Mesenchymal stem cell (in vitro differentiated cells and primary cell): ENCODE measurements at places on chromosomes 13 and 19.

GRCh38 chr13:25192936-25193335 is 20.8 kb upstream of the AMER2 start:
- DNase-seq: no peak

DNA sequence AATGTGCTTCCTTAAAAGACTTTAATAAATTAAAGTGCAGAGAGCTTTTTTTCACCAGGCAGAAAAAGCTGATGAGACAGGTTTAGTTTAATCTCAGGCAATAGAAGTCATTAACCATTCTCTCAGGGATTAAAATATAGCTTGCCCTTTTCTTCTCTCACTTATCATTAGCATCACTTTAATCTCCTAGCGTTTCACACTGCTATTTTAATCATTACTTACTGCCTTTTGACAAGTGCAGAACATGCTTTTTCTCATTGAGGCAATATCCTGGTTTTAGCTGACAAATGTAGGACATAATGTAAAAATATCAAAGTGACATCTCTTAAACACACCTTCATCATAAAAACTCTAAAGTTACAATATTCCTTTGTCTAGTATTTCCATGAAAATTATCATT is 94.6 kb downstream of the DACH1 start:
- no peak for DNase-seq

DNA sequence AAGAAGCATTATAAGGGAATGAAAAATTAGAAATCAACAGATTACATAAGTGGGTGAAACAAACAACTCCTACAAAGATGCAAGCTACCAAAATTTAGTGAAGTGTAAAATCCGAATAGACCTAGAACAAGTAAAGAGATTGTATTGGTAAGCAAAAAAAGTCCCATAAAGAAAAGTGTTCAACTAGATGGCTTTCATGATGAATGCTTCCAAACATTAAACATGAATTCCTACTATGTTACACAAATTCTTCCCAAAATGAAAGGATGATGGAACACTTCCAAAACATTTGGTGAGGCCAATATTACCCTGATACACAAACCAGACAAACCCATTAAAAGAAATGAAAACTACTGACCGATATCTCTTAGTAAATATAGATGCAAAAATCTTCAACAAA is 139.0 kb downstream of the GPC5 start:
- DNase-seq: no peak

- DNase-seq: no peak
These were observed 113.7 kb downstream of the VWA8 start for GRCh38 chr13:41847216-41847615.

DNA sequence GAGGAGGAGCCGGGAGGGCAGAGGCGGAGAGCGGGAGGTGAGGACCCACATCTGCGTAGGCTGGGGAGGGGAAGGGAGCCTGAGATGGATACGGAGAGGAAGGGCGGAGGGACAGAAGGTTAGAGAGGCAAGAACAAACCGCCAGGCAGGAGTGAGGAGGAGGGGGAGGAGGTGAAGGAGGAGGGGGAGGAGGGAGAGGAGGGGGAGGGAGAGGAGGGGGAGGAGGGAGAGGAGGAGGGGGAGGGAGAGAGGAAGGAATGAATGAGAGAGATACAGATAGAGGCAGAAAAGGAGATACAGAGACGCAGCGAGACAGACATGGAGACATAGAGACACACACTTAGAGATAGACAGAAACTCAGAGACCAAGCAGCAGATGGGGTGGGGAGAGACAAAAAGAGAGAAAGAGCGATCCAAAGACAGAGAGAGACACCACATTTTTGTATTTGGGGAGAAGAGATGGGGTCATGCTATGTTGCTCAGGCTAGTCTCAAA is 782 bp upstream of the CA11 start:
- DNase-seq: no peak
